ENCODE measurements at places on chromosomes 2 and 18. TPM values are rescaled to one million over a fixed set of nuclear protein-coding genes. Genes with fewer than 3 reads are reported as not detected.

GRCh38 chr2:73716543-73717250 lies 20.4 kb downstream of the TPRKB start:
- peak; percentile 69 for DNase-seq
- H3K27ac ChIP-seq = no peak overlapping the region
- no peak overlapping the region for H3K4me3 ChIP-seq
- H3K4me1 ChIP-seq = no peaks in the 10 kb centered on the region
- H3K27me3 ChIP-seq = no peaks in the 10 kb centered on the region
- H3K36me3 ChIP-seq = no peaks in the 10 kb centered on the region

DNA sequence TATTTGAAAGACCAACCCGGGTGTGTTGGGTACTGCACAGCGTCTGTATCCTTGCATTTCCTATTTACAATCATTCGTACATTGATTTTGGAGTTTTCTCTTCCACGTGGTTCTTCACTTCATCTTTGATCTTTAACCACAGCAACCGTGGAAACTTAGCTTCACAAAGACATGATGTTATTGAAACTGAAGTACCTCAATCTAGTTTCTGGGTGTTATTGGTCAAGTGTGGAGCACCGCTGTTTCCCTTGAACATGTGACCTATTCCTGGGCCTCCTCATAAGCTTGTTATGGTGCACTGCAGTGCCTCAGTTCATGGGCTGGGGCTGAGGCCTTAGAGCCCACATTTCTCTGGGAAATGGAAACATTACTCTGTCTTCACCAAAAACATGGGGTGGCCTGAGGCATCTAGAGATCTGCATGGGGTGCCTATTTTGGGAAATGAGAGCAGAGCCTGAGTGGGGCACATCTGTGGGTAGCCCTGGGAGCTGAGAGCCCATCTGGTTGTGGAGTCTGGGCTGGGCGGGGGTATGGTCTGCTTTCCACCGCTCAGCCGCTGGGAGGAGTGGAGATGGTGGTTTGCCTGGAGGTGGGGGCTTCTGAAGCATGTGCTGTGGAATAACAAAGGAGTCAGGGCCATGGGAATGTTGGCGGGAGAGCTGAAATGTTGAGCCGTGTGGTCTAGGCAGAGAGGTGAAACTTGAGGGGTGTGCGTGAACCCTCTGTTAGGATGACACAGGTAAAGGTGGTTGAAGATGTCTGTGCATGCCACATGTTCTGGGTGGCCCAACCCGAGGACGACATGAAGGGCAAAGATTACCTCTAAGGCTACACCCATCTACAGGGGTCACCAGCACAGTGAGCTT lies 37.4 kb downstream of the ZNF236 start:
- DNase-seq = no peak
- no peak overlapping the region for H3K4me3 ChIP-seq
- no peaks in the 10 kb centered on the region for H3K27me3 ChIP-seq
- H3K4me1 ChIP-seq = peaks cover 7% of the 10 kb centered on the region
- no peak overlapping the region for H3K27ac ChIP-seq
- H3K36me3 ChIP-seq = peaks cover 9% of the 10 kb centered on the region

DNA sequence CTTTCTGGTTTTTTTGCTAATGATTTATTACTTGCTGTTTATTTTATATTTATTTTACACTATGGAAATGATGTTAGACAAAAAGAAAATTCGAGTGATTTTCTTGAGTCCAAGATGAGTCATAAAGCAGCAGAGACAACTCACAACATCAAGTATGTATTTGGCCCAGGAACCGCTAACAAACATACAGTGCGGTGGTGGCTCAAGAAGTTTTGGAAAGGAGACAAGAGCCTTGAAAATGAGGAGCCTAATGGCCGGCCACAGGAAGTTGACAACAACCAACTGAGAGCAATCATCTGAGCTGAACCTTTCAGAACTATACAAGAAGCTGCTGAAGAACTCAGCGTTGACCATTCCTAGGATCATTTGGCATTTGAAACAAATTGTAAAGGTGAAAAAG lies 594.1 kb downstream of the SATB2 start:
- H3K27ac ChIP-seq = no peak overlapping the region
- no peak for DNase-seq
- no peaks in the 10 kb centered on the region for H3K4me1 ChIP-seq

DNA sequence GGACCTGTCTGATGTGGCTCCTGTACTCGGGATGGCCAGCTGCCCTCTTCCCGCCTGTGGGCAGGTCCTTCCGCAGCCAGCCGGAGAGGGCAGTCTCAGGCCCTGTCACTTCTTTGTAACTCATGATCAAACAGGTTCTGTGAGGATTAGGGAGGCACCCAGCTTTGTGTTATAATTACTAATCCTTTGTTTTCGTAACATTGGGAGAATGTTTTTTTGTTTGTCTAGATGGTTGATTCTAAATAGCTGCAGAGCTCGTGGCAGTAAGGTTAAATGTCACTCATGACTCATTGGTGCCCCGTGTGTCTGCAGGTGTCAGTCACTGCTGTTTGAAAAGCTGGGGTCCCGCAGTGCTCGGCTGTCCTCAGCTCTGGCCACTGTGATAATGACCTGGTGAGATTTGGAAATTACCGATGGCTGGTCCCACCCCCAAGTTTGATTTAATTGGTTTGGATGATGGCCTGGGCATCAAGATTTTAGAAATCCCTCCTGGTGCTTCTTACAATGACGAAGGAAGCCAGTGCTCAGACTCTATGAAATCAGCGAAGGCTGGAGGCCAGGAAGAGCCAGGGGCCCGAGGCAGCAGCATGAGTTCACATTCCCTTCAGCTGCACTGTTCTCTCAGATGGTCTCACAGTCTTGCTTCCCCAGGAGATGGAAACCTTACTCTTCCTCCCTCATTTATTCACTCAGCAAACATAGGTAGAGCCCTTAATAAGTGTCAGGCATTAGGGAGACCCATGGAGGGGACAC lies 172.8 kb downstream of the VAPA start:
- no peak overlapping the region for H3K27ac ChIP-seq
- H3K4me1 ChIP-seq = no peaks in the 10 kb centered on the region
- DNase-seq = no peak
- no peaks in the 10 kb centered on the region for H3K36me3 ChIP-seq
- H3K4me3 ChIP-seq = no peak overlapping the region

DNA sequence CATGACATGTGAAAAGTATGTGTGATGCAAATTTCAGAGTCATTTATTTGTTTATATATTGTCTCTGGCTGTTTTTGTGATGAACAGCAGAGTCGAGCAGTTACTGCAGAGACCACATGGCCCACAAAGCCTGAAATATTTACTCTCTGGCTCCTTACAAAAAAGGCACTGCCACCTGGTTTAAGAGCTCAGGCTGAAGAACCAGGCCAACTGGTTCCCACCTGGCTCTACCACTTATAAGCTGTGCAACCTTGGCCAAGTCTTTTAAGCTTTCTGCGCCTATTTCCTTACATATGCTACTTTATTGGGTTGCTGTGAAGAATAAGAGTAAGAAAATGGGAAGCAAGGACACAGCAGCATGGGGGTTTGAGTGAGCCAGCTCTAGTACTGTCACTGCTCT lies 207.6 kb downstream of the L3MBTL4 start:
- no peak overlapping the region for H3K27ac ChIP-seq
- no peaks in the 10 kb centered on the region for H3K4me1 ChIP-seq
- H3K27me3 ChIP-seq = no peaks in the 10 kb centered on the region
- DNase-seq = peak; percentile 53
- H3K4me3 ChIP-seq = no peak overlapping the region

Gene CDH20
- total RNA-seq = not detected

DNA sequence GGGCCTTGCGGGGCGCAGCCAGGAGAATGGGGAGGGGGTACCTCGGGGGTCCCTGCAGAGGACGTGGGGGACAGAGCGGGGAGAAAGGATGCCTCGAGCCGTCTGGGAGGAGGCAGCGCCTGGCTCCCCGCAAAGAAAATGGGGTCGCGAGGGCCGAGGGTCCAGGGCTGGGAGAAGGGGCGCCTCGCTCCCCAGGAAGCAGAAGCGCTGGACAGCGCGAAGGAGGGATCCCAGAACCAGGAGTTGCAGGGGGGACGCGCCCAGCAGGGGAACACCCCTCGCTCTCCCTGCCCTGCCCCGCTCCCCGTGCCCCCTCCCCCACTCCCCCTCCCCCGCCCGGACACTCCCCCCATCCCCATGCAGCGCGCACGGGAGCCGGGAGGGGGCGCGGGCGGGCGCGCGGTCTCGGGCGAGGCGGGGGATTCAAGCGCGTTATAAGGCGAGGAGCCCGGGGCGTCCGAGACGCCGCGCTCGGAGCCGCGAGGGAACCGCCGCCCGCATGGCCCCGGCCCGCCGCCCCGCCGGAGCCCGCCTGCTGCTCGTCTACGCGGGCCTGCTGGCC lies at the start of gene ERFE:
Gene ERFE (plus strand): TSS at position 462 of the 562 bp plus-strand sequence. CDS start 38 bp downstream, at position 500.
- peaks cover 63% of the 10 kb centered on the region for H3K27me3 ChIP-seq
- no peaks in the 10 kb centered on the region for H3K36me3 ChIP-seq
- peak within 1 kb of the TSS; percentile 42 for H3K4me3 ChIP-seq
- DNase-seq = peak; percentile 83

Gene PTPRN
- not detected for total RNA-seq

Gene MREG
- total RNA-seq = 6.4 TPM

DNA sequence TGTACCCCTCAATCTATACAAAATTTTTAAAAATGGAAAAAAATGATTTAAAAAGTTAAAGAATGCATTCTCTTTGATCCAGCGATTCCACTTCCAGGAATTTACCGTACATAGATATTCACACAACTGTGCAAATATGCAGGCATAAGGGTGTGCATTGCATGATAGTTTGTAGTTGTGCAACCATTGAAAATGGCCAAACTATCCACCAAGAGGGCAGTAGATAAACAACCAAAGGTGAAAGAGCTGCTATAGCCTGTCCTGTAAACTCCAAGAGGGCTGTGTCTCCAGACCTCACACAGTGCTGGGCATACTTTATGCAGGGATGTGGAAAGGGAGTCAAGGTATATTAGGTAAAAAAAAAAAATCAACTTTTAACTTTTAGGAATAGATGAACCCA lies 116.5 kb upstream of the NEDD4L start:
- H3K4me3 ChIP-seq = no peak overlapping the region
- no peaks in the 10 kb centered on the region for H3K36me3 ChIP-seq
- H3K27me3 ChIP-seq = no peaks in the 10 kb centered on the region
- H3K27ac ChIP-seq = no peak overlapping the region
- no peaks in the 10 kb centered on the region for H3K4me1 ChIP-seq

All from stomach (tissue), 19 donors.